ENCODE measurements at places on chromosomes 11 and 22. TPM values are rescaled to one million over a fixed set of nuclear protein-coding genes. Genes with fewer than 3 reads are reported as not detected.

DNA sequence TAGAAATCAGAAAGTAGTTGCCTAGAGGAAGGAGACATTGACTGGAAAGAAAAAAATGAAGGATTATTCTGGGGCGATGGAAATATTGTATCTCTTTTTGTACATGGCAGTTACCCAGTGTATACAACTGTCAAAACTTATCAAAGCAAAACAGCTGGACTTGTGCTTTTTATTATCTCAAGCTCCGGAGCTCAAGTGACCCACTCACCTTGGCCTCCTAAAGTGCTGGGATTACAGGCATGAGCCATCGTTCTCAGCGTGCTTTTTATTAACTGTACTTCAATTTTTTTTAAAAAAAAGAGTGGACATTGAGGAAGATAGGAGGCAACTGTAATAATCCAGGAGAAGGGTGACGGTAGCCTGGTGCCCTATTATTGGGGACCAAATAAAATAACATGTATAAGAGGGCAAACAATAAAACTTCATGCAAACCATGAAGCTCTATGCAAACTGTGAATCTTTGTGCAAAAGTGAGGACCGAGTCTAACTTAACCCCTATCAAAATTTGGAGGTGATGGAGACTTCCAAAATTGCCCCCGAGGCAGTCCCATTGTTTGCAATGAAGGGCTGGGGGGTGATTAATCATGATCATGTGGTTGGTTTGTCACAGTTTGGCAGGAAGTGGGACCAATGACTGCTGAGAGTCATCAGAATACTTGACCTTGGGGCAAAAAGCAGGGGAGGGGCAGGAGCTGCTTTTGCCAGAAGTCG lies 23.5 kb downstream of the FZD4 start:
- peak; percentile 72 for ATAC-seq

The KDM4D gene
- total RNA-seq = 0.91 TPM

The KRTAP5-7 gene
- total RNA-seq = not detected

- ATAC-seq = no peak
These were observed 32.7 kb upstream of the GNB1L start for GRCh38 chr22:19887256-19887985.

DNA sequence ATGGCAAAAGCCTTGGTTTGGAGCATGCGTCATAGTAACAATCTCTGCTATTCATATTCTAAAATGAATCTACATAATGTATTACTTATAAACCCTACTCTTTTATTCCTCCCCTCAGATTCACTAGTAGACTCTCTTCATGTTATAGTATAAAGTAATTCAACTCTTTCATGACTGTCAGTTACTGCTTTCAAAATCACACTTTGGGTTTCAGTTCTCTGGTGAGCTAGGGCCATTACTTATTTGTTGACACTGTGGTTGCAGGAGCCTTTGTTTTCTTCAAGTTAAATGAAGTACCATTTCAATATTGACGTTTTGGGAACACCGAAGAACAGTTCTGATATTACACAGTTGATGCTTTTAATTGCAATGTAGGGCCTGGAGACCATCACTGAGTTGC lies 378.4 kb downstream of the DDX10 start:
- no peak for ATAC-seq

The FAM111B gene
- total RNA-seq = 64.8 TPM

- no peak for ATAC-seq
These were observed 157.7 kb downstream of the ADAMTS15 start for GRCh38 chr11:130606178-130606577.

- no peak for ATAC-seq
These were observed 162.3 kb downstream of the TRIM29 start for GRCh38 chr11:119975561-119976152.

GRCh38 chr22:17108256-17109112 lies 12.7 kb downstream of the TMEM121B start:
- ATAC-seq = no peak

The MUC6 gene
- total RNA-seq = not detected

- peak; percentile 49 for ATAC-seq
These were observed 12.9 kb upstream of the CRKL start for GRCh38 chr22:20904008-20904979.
